ENCODE measurements at places on chromosomes 12 and 14.

GRCh38 chr12:124964251-124964650, 24.7 kb downstream of the DHX37 start:
- DNase-seq, result no peak

DNA sequence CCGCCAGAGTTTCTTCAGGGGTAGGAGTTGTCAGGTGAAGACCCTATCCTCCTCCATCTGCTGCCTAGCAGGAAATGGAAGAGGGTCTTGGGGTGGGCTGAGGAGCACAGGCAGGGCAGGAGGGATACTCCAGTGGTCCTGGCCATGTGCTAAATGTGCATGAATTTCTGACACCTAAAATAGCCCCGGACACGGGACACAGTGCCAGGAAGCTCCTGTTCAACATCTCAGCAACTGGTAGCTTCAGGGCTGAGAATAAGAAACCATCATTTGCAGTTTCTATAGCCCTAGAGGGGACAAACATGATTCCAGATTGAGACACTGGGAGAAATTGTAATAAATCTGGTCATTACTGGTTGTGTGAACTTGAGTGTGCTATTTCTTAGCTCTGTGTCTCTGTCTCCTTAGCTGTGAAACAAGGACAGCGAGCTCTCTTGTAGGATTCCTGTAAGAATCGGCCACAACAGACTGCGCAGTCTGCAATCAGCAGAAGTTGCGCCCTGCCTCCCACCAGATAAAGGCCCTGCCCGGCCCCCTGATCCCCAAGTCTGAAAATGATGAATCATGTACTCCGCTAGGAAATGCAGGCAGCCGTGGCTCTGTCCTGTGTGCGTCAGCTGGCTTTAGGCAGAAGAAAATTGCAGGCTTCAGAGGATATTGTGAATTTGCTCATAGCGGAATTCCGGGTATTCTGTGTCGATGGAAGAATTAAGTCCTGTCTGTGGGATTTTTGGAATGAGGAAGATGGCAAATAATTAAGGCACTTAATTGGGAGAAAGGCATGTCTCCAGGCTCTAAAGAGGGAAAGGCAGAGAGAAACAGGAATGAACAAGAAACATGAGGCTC, 35.2 kb upstream of the MEG3 start:
- DNase-seq, result no peak

- no peak for DNase-seq
Measured at GRCh38 chr12:63450816-63451215, 217.5 kb downstream of the DPY19L2 start.

- no peak for DNase-seq
Measured at GRCh38 chr12:120767071-120768024, 41.7 kb downstream of the ACADS start.

DNA sequence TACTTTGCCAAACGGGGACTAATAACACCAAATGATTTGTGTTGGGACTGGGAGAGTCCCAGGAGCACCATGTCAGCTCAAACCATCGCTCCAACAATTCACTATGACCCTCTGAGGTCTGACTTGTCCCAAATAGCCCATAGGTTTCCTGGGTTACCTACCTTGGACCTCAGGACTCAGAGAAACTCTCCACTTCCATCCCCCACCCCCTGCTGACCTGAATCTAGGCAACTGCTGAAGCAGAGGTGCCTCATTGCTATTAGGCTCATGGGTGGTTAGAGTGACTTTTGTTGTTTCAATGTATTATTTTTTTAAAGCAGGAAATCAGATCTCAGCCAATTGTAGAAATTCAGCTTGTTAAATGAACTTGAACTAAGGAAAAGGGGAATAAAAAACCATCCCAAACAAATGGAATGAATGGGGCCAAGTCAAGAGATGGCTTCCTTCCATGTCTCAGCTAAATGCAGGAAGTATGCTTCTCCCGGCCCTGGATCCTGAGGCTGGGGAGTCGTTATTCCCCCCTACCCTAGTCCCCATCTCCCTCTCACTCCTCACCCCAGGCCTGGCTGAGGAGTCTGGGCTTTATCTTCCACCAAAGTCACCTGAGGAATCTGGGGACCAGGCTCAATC, 80.9 kb upstream of the SLC24A4 start:
- DNase-seq, result no peak

- DNase-seq, result no peak
Measured at GRCh38 chr14:34707722-34708121, 6.7 kb downstream of the CFL2 start.

Measured in stimulated activated CD4-positive, alpha-beta T cell treated with anti-CD3 and anti-CD28 coated beads, Interleukin-1b, Interleukin-23, amount 100 ng/mL, for 1 hour (primary cell).